NCI-H187 treated with DMSO at 0.1 percent for 48 hours (cell line): ENCODE measurements at places on chromosomes 4 and X.

DNA sequence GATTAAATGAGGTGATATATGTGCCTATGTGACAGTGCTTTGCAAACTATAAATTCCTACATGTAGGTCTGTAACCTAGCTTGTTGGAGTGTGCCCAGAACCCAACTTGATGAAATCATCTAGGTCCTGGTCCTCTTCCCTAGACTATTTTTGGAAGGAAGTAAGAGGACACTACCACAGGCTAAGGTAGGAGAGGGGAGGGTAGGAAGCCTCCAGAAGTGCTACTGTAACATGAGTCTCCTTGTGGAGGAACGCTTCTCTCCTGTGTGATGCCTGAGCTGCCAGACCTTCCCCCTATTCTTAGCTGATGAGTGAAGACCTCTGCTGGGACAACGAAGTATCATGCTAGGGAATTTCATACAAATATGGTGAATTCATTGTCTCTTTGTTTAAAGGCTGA lies 41.8 kb upstream of the IL21 start:
- DNase-seq = no peak

- DNase-seq = no peak
Observed at GRCh38 chrX:53594354-53594753, 92.2 kb downstream of the HUWE1 start.

DNA sequence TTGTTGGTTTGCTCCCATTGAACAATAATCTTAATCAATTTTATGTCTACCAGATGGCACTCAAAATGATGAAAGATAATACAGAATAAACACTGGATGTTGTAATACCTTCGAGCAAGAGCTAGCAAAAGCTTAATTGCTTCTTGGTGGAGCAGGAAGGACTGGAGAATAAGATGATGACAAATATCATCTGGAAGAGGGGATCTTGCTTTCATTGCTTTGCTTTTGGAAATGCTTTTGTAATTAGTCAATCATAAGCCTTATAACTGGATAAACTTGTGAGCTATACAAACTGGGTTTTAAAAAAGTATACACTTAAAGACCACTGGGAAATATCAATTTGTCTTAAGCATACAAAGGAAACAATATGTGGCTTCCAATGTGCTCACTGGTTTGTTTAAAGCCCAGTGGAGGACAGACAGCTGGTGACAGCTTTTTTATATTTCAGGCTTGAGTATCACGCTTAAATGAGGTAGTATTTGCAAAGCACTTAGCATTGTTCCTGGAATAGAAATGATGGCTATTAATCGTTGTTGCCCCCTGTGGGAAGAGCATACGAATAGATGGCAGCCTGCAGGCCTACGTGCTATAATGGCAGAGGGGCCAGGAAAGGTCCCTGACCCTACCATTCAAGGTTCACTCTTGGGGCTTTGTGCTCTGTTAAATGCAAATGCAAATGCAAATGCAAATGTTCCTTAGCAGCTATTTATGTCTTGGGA lies 61.2 kb downstream of the TMEM150C start:
- DNase-seq = peak; percentile 34

DNA sequence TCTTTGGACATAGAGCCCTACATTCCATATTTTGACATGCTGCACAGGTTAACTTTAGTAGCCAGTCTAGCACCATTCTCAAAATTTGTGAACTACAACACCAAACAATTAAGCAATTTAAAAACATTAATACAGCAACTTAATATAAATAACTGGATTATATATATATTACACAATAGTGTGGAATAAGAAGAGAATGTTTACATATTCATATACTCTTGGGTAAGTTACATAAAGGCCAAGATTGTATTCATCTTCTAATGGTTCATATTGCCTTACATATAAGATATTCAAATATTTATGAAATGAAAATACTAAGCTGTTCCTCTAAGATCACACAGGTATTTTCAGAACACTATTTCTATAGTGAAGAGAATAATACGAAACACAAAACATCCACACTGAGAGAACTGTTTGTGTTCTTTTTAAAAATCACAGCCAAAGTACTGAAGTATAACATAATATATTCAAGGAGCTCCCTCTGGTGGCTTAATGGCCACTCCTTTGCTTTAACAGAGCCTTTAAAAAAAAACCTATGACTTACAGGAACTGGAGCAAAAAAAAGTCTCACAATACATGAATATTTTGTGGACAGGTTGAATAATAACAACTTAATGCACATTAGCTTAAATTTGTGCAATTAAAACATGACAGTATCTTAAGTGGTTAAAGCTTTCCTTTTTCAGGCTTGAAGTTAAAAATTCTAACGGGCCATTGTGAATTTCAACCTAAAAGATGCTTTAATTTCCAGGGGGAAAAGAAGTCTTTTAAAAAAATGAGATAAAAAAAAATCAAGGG lies 46.2 kb downstream of the NEK1 start:
- no peak for DNase-seq

- DNase-seq = no peak
Observed at GRCh38 chr4:53805291-53805690, 214.0 kb upstream of the LNX1 start.

DNA sequence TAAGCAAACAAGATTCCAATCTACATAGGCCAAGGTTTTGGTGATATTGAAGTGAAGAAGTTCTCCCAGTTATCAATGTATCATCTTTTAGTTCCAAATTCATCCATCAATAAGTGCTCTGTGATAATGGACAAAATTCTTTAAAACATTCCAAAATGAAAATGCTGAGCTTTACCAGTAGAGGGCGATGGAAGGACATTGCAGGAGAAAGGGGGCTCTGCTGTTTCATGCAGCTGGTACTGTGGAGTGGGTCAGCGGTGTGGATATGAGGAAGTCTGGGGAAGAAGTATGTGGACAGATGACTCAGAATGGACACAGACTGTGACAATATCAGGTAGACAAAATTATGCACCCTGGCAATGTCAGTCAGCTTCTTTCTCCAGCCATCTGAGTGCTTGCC lies 46.6 kb upstream of the HS6ST2 start:
- no peak for DNase-seq

- DNase-seq = no peak
Observed at GRCh38 chr4:108637856-108638255, 12.5 kb upstream of the OSTC start.

- no peak for DNase-seq
Observed at GRCh38 chrX:9873952-9874351, 87.7 kb downstream of the SHROOM2 start.

DNA sequence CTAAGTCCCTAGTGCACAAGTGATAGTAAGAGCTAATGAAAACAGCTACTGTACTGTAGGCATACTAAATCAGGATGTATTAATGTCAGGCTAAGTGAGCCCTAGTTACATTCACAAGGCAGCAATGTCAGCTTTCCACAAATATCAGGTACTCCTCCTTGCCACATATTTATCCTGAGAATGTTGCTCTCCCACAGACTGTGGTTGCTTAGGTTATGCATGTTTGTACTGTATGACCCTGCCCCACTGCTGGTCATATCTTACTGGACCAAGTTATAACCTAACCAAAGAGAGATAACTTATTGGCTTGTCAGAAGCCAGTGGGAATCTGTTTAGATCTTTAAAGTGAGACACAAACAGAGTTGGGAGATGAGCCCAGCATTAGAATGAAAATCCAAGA lies 241.0 kb downstream of the SLC39A8 start:
- DNase-seq = no peak

GRCh38 chr4:14874990-14875389 lies 127.3 kb upstream of the CPEB2 start:
- DNase-seq = no peak

DNA sequence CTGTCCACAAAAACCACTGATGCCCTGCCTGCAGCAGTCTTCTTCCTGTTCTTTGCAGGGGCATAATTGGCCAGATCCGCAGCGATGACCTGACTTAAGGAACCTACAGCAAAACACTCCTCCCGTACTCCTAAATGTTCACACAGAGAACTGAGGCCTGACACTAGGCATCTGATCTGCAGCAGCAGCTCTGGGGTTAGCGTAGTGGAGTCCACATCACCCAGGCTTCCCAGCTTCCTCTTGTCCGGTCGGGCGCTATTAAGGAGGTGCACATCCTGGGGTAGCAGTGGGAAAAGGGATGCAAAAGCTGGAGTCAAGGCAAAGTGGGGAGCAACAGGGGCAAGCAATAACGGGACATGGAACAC lies 758 bp downstream of the SCFD2 start:
- no peak for DNase-seq

DNA sequence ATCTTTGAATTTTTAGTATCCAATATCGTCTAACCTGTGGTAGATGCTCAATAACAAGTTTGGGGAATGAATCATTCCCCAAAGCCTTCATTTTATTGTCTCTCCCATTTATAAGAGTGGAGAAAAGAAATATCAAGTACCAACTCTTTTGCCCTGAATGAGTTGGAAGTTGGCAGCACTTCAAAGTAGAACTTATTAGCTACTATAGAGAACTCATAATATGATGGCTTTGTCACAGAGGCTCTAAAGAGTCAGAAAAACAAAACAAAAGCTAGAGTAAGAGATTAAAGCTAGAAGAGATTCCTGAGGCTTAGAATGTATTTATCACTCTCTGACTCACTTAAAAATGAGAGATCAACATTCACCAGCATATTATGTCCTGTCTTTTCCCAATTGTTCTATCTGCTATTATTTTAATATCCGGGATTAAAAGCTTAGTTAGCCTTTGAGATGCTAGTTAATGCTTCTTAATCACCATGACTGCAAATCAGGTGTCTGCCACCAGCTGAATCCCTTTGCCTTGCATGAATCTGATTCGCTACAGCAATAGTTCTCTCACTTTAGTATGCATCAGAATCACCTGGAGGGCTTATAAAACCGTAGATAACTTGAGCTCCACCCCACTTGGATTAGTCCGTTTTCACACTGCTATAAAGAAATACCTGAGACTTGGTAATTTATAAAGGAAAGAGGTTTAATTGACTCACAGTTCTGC lies 77.9 kb downstream of the PALLD start:
- DNase-seq = no peak

DNA sequence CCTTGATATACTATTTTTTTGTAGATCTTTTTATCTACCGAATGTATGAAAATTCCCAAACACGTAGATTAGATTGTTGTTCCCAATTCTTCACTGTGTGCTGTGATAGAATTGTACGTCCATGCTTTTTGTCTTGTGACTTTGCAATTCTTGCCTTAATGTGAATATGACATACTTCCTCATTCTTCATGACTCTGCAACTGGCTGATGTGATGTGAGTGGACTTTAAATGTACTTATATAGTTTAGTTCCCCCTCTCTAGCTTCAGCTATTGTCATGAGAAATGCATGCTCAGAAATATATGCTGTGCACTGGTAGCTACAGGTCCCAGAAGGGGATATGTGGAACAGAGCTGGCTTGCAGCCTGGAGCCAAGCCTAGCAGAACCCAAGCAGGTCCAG lies 89.4 kb downstream of the FTHL17 start:
- no peak for DNase-seq

GRCh38 chr4:16916031-16916430 lies 17.6 kb upstream of the LDB2 start:
- DNase-seq = no peak

- DNase-seq = no peak
Observed at GRCh38 chr4:176193938-176194337, 1.4 kb downstream of the SPATA4 start.

DNA sequence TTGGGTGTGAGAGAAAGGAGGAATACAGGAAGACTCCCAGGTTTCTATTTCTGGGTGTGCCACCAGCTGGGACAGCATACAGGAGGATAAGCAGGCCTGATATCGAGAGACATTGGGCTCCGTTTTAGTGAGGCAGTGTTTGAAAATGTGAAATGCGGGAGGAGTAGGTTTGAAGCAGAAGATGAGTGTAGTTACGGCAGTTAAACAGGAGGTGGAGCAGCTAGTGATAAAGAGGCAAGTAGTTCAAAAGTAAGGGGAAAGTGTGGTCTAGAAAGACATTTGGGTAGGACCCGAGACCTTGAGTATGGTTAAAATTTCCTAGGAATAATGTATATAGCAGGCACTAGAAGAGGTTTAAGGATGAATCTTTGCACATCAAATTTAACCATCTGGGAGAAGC lies 42.4 kb downstream of the DCUN1D4 start:
- DNase-seq = no peak

DNA sequence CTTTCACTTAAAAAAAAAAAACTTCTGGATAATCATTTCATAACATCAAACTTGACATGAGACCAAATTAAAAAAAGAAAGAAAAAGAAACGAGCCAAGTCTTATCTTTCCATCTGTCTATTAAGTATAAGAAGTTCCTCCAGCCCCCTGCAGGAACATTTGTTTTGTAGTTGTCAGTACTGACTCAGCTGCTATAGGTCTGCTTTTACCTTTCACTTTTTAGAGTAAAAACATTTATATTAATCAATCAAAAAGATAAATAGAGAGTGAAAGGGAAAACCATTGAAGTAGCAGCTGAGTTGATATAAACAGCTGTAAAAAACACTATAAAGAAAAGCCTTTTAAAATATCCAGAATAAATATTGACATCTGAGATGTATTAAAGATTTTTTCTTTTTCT lies 46.1 kb downstream of the CCDC158 start:
- DNase-seq = no peak

DNA sequence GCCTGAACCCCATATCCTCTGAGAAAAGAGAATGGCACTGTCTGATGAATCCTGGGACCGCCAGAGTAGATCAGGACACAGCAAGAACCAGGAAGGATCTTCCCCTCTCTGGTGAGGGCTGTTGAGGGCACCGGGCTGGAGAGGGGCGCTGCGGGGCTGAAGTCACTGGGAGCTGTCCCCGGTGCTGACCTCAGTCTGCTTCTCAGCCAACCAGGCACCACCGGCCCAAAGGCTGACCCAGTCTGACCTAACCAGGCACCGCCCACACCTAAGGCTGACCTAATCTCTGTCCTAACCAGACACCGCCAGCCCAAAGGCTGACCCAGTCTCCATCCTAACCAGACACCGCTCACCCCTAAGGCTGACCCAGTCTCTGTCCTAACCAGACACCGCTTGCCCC lies 82.8 kb downstream of the CPZ start:
- DNase-seq = no peak

GRCh38 chr4:8257854-8258253 lies 11.7 kb upstream of the HTRA3 start:
- DNase-seq = no peak

DNA sequence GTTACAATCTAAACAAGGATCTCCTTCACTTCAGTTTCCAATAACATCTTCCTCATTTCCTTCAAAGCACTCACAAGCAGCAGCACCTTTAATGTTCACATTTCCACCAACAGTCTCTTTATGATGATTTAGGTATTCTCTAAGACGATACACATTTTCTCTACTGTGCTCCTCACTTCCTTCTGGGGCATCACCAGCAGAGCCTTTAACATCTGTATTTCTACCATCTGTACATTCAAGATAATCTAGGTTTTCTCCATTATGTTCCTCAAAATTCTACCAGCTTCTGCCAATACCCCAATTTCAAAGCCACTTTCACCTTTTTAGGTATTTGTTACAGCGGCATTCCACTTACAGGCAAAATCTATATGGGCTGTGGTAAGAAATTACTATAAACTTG lies 80.6 kb downstream of the FBXW7 start:
- DNase-seq = no peak

- peak; percentile 15 for DNase-seq
Observed at GRCh38 chr4:185811509-185812364, at the start of gene SORBS2. Gene SORBS2, minus strand, starts transcription at chr4:185812194. Its CDS starts 121,623 bp downstream, at chr4:185690571.
